Kidney tubule cell (primary cell): ENCODE measurements at places on chromosomes 5 and 9.

GRCh38 chr9:83934569-83935275 lies 13.5 kb upstream of the KIF27 start:
- peak; percentile 63 for DNase-seq

GRCh38 chr9:112174965-112175795 lies at the start of gene SUSD1:
Gene SUSD1, minus strand, starts transcription at chr9:112175297. Its CDS starts 62 bp downstream, at chr9:112175235.
- peak; percentile 23 for DNase-seq

- DNase-seq, result no peak
These were observed 628.8 kb downstream of the PDE4D start for GRCh38 chr5:59264639-59265245.

- no peak for DNase-seq
These were observed 3.6 kb downstream of the ZFP2 start for GRCh38 chr5:178899289-178899688.

GRCh38 chr9:96029722-96030530 lies 154.4 kb downstream of the ERCC6L2 start:
- no peak for DNase-seq

- no peak for DNase-seq
These were observed 3.7 kb downstream of the HCN1 start for GRCh38 chr5:45692481-45692880.

DNA sequence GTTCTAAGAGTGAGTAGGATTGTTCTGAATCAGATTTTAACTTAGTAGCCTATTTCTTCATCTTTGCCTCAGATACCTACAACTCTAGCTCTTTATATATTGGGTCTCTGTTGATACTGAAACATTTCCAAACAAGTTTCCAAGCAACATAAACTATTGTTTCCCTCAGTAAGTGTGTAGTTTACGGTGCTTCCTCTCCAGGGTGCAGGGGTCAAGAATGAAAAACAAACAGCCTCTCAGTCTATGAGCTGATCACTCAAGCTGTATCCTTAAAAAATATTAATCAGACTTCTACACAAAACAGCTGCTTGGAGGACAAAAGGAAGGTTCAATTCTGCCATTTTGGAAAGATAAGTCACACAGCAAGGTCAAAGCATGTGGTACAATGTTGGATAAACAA lies 75.0 kb downstream of the ADAMTS12 start:
- DNase-seq, result peak; percentile 40

DNA sequence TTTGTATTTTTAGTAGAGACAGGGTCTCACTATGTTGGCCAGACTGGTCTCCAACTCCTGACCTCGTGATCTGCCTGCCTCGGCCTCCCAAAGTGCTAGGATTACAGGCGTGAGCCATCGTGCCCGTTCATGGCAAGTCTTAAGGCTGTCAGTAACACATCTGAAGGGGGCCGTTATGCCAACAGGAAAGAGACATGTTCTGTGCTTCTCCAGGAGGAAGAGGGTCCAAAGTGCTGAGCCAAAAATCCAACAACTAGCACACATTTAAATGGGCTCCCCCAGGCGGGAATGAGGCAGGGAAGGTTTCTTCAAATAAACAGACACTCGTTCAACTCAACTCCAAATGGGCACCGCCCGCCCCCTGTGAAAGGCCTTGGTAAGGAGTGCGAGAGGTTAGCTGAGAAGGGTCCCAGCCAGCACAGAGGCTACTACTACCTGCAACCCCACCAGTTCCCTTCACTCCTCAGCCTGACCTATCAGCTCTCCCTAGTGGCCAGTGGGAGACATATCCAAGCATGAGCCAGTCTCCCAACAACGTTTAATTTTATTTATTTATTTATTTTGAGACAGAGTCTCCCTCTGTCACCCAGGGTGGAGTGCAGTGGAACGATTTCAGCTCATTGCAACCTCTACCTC lies 84.1 kb upstream of the DMRT1 start:
- DNase-seq, result peak; percentile 55

GRCh38 chr5:108953940-108954339 lies 206.2 kb downstream of the FER start:
- DNase-seq, result no peak
